ENCODE measurements at places on chromosomes 12 and 14.
A peak's percentile ranks its signal among the peaks of the same experiment; 100 is the strongest.

DNA sequence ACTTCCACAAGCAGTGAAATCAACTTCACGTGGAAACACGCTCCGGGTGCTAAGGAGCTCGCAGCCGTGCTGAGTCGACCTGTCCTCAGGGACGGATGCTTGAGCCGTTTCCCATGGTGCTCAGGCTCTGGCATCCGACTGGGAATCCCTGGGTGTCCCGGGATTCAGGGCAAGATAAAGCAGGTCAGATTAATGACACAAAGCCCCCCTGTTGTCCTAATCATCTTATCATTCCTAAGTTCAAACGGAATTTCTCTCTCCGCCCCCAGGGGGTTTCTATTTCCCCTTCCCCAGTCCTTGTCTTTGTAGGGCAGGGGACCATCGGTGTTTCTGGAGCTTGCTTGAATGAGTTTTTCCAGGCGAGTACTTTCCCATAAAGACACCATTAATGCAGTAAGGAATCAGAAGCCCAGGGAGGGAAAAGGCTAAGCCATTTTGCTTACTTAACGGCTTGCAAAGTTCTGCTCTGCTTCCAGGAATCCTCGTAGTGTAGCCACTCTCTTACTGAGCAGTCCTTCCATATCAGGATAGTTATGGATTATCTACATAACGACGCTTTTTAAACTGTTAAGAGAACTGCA is 116.5 kb downstream of the TMEM132C start:
- no peak for DNase-seq

DNA sequence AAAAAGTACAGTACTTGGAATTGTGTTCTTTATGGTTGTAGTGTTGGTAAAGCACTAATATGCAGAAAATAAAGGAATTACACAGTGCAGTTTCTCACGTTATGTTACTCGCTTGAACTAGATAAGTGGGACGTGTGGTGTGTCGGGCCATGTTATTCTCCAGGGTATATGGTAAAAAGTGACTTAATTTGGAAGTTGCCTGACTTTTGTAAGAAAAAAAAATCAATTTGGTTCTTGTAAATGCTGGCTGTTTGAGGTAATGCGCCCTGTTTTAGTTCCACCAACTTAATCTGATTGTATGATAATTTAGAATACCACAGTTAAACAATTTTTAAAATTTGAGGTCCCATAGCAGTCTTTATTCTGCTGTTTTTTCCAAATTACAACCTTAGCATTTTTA is 4.1 kb downstream of the ARF6 start:
- no peak for DNase-seq

GRCh38 chr14:23513818-23514643 is 37.5 kb downstream of the ZFHX2 start:
- DNase-seq = no peak

- no peak for DNase-seq
Observed at GRCh38 chr14:55114720-55115119, 14.3 kb upstream of the LGALS3 start.

GRCh38 chr12:123905319-123905925 is 67.2 kb downstream of the CCDC92 start:
- DNase-seq = peak; percentile 59

DNA sequence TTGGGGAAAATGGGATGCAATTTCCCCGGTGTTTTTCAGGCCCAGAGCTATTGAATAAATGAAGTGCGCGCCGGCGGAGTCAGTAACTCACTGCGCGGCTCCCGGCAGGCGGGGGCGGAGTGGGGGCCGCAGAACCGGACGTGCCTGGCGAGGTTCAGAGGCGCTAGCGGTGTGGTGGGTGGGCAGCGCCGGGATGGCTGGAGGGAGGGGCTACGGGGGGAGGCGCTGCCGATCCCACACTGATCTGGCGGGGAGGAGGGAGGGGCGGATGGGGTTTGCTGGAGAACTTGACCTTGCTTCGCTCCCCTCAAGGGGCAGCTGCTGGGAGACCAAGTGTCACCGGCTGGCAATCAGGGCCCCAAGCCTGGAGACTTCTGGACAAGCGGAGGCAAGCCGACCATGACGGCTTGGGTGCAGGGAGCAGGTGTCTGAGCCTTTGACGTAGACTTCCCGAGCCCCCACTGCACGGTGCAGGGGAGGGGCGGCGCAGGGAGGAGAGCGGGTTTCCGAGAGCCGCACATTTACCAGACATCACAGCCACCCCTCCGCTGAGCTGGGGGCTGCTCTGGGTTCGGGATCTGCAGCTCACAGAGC is 174.1 kb upstream of the RTL1 start:
- DNase-seq = peak; percentile 49

All from astrocyte (in vitro differentiated cells and primary cell).